ENCODE measurements at places on chromosomes 1 and 21.

DNA sequence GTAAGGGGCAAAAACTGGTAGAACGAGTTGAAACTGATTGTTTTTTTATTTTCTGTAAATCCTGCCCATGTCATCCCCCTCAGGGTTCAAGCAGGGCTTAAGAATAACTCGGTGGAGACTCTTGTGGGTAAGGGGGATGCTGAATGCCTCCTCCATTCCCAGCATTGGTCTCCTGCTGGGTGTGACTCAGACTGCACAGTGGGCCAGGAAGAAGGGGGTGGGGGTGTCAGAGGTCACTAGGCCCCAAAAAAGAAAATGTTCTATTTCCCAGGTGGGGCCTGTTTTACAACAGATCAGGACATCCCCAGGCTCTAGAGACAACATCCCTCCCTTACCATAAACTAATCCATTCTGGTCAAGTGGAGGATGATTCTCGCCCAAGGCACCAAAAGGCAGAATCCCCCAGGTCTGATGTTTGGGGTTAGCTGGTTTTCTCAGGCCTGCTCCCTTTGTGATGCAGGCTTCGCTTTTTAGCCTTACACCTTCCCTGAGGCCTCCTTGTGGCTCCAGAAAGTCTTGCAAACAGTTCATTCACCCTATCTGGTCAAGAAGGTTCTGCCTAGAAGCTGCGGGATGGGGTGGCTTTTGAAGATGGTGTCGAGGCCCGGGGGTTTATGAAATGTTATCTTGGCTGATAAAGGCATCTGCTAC is 10.7 kb upstream of the GRHL3 start:
- DNase-seq, result no peak

DNA sequence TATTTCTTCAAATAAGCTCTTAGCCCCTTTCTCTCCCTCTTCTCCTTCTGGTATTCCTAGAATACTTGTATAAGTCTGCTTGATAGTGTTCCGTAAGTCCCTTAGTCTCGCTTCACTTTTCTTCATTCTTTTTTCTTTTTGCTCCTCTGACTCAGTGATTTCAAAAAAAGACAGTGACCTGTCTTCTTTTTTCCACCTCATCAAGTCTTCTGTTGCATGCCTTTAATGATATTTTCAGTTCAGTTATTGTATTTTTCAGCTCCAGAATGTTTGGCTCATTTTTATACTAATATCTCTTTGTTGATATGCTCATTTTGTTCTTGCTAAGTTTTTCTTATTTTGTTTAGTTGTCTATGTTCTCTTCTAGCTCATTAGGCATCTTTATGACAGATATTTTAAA is 97.7 kb downstream of the POFUT2 start:
- DNase-seq, result no peak

- DNase-seq, result no peak
Observed at GRCh38 chr1:180815188-180815587, 97.5 kb upstream of the KIAA1614 start.

DNA sequence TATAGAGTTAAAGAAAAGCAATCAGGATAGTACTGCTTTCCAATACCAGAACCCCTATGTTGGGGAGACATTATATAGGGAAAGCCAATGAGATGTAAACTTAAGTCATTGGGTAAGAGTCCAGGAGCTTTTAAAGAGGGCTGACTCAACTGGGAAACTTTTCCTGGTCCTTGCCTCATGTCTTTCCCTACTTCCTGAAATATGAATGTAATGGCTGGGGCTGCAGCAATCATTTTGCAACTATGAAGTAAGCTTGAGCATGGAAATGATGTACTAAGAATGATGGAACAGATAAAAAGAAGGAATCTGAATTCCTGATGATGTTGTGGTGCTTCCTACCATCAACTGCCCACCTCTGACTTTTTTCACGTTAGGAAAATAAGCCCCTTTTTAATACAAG is 55.7 kb downstream of the WDR3 start:
- DNase-seq, result no peak

GRCh38 chr1:30321996-30322858 is 401.2 kb downstream of the MATN1 start:
- no peak for DNase-seq

- DNase-seq, result no peak
Observed at GRCh38 chr1:151834239-151834638, 2.6 kb upstream of the RORC start.

- DNase-seq, result no peak
Observed at GRCh38 chr1:5815211-5815610, 177.0 kb downstream of the NPHP4 start.

- DNase-seq, result no peak
Observed at GRCh38 chr1:163528710-163529348, 207.1 kb downstream of the NUF2 start.

DNA sequence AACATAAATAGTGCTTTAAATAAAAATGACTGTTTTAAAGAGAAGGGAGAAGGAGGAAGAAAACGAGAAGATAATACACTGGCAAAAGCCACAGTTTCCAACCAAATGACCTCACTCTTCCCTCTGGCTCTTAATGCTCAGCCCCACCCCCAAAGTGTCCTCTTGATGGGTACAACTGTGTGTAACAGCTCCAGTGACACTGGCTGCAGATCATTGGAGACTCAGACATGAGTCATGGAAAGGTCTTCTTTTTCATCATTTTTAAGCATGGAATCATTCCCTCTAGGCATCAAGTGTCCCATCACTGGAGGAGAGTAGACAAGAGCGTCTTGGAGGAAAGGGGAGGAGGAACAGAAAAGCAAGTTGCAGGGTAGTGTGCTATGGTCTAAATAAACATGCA is 333.0 kb downstream of the PAPPA2 start:
- DNase-seq, result no peak

DNA sequence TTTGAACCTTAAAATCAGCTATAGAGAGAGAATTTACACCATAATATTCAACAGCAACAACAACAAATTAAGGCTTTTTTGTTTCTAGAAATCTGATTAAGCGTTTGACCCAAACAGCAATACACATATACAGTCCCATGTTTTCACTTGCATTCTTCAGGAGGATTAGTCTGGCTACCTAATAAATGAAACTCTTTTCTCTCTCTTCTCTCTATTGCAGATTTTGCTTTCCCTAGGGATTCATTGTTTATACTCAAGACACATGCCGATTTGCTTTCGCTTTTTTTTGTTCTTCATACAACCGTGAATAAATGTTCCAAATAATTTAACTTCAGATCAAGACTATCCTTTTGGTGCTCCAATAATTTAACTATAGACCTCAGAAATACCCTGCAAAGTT is 162.4 kb upstream of the PTBP2 start:
- DNase-seq, result no peak

DNA sequence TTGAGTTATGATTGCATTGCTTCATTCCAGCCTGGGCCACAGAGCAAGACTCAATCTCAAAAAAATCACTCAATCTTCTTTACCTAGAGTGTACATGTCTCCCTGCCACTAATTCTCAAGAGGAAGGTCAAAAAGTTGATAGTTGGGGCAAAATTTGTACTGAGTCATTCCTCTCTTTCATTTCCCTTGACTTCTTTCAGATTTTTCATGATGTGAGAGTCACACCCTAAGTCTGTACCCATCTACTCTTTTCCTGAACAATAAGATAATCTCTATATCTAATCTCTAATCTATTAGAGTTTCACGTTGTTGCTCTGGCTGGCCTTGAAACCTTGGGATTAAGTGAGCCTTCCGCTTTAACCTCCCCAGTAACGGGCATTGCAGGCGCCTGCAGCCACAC is 1.1 kb upstream of the BRDT start:
- DNase-seq, result no peak

- no peak for DNase-seq
Observed at GRCh38 chr1:227072991-227073390, 132.9 kb downstream of the COQ8A start.

GRCh38 chr1:154154053-154154452 is 820 bp downstream of the NUP210L start:
- no peak for DNase-seq

- DNase-seq, result no peak
Observed at GRCh38 chr1:248611883-248612414, 14.4 kb upstream of the OR2T10 start.

GRCh38 chr1:93620841-93621210 is 60.8 kb downstream of the BCAR3 start:
- DNase-seq, result no peak

GRCh38 chr1:31871703-31872102 is 55.9 kb upstream of the SPOCD1 start:
- no peak for DNase-seq

DNA sequence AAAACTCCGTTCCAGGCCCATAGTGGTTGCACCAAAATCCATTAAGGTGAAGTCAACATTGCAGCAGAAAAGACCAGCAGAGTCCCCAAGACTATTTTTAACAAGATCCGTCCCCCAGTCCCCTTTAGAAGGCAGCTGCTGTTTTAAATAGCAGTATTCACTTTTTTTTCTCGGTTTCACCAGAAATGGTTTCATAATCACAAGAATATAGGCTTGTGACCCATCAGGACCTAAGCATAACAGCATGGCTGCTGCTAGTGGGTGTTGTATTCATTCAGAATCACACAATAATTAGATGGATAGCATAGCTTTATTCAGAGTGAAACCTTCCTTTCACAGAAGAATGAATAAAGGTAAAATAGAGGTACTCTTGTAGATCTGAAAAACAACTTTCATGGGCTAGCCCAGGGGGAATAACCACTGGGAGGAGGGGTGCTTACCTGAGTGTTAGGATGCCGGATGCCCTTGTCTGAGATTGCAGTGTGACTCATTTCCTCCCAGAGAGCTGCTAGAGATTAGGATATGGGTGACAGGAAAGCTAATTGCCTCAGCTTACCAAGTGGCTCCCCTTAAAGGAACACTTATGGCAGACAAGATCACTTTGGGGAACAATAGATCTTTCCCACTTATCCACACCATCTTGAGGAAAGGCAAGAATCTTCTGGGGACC is 35.0 kb downstream of the ACKR1 start:
- no peak for DNase-seq

DNA sequence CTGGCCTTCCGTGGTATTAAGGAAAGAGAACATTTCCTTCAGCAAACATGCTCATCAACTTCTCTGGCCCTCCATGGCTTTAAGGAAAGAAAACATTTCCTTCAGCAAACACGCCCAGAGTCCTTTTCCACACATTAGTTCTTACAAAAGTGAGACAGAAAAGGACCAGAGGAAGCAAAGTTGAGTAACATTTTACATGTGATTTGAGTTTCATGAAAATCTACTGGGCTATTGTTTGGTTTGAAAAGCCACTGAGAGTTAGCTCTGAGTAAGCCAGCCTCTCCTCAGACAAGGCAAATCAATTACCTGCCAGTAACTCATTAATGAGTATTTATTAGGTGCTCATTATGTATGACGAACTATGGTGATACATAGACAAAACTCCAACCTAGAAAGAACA is 78.0 kb downstream of the NID1 start:
- DNase-seq, result no peak

DNA sequence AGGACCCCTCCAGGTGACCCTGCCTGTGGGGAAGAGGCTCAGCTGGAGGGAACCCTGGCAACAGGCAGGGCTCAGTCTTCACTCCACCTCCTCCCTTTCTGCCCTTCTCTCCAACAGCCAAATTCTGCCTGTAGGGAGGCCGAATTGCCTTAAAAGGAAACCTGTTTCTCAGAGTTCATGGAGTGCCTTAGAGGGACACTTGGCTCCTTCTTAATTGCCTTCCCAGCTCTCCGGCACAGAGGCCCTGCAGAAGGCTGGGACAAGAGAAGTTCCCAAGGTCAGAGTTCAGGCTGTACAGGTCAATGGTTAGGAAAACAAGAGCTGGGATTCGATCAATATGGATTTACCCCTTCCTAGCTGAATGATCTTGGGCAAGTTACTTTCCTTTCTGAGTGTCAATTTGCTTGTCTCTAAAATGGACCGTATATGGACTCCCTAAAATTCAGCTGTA is 6.2 kb downstream of the CSRP1 start:
- DNase-seq, result no peak

- peak; percentile 11 for DNase-seq
Observed at GRCh38 chr1:40630488-40631223, 34.8 kb downstream of the RIMS3 start.

GRCh38 chr1:3389093-3389833 is 65.2 kb upstream of the ARHGEF16 start:
- DNase-seq, result no peak

- peak; percentile 20 for DNase-seq
Observed at GRCh38 chr1:37410815-37411214, 63.6 kb upstream of the ZC3H12A start.

- no peak for DNase-seq
Observed at GRCh38 chr1:87759421-87760087, 430.9 kb downstream of the LMO4 start.

DNA sequence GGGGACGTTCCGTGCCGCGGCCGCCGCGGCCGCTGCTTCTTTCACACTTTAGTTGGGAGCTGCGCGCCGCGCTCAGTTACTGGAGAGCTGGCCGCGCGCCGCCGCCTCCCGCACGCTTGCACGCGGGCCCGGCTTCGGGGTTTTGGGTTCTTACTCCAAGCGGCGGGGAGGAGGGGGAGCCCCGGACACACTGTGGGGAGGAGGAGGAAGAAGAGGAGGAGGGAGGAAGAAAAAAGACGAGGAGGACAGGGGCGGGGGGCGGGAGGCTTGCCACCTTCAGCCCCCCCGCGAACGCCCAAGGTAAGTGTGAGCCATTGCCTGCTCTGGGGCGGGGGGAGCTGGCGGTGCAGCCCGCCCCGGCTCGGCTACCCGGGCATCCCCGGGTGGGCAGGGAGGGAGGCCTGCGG is 243 bp downstream of the C1orf21 start:
- DNase-seq, result no peak

- DNase-seq, result peak; percentile 47
Observed at GRCh38 chr1:79657951-79658658, 651.6 kb upstream of the ADGRL4 start.

GRCh38 chr1:153881751-153882150 is 41.0 kb downstream of the GATAD2B start:
- DNase-seq, result peak; percentile 61

GRCh38 chr1:20281801-20282200 is 8.9 kb upstream of the VWA5B1 start:
- no peak for DNase-seq

DNA sequence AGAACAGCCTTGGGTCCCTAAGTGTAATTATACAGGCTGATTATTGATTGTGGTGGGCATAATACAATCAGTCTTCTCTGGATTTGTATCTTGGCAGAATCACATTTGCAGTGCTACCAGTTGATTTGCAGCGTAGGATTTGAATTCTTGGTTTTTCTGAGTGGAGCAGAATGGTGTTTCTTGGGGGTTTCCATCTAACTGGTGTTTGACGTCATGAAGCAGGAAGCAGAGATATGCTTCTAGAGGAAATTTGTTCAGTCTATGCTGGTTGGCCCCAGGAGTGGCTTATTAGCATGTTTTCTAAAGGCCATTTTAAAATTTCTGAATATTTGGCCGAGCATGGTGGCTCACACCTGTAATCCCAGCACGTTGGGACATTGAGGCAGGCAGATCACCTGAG is 3.4 kb downstream of the CTTNBP2NL start:
- no peak for DNase-seq

GRCh38 chr1:7942214-7942921 is 1.7 kb upstream of the TNFRSF9 start:
- DNase-seq, result peak; percentile 57
